Stimulated activated CD8-positive, alpha-beta memory T cell treated with anti-CD3 and anti-CD28 coated beads, Interleukin-7, amount 100 ng/mL, for 48 hours (primary cell): ENCODE measurements at places on chromosomes 7 and 10.

DNA sequence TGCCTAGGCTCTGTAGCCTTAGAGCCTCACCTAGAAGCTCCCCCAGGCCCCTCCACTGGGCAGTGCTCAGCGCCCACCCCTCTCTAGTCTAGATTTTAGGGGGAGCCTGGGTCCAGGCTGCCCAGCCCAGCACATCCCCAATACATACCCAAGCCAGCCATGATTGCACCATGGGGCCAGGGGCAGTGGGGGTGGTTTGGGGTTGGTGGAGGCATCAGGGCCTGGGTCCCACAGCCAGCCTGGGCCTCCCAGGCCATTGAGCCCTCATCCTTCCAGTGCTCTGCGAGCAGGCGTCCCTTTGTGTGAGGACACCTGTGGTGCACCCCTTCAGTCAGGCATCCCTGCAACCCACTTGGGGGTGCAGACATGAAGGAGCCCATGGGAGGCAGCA lies 76.9 kb upstream of the RET start:
- DNase-seq = no peak

GRCh38 chr10:110898391-110898790 lies 20.6 kb downstream of the BBIP1 start:
- DNase-seq = no peak

DNA sequence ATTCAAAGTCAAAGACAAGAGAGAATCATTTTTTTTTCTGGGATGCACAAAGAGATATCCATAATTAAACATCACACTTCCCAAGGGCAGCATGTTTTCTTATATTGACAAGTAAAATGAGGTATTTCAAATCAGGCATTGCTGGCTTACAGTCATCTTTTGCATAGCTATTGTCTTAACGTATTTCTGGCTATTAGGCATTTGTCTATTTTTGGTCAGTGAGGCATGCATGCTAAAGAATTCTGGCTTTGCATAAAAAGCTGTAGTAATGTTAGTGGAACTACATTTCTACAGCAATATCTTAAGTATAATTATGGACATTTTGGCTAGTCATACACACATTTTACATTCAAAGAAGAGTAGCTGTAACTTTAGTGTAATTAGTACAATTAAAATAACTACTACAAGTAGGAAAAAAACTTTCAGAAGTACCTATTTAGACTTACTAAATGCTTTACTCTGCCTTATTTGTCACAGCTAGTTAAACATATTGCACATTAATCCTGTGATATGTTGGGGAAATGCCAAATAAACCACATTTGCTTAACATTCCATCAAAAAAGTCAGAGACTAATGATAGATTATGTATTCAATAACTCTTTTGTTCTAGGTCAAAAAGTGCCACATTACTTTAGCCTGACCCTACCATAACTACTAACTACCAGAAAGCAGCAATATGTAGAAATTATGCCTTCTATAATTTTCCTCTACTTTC lies 76.4 kb downstream of the RELN start:
- no peak for DNase-seq

DNA sequence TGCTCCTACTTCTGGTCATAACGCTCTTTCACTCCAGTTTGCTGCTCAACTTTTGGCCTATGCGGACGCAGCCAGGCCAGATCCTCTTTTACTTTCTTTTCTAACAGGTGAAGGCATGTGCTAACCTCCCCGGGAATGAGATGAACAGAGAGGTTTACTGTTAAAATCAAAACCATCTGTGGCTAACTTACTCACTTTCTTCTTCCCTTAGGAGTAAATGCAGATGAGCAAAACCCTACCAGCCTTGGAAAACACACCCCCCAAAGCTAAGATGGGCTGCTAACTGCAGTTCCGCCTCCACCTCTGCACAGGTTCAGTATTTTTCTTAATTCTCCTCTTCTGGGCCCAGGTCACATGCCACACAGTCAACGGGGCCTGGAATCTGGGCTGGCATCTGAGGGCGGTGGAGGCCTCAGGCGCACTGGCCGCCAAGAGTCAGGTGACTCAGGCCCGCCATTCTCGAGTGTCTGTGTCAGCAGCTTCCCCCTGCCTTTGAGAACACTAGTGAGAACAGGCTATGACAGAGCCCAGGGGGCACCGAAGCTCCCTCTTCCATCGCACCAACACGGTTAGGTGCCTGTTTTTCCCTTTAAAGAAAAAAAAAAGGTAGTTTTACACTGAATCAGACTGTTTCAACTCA lies 11.1 kb downstream of the FAM53B start:
- DNase-seq = no peak

DNA sequence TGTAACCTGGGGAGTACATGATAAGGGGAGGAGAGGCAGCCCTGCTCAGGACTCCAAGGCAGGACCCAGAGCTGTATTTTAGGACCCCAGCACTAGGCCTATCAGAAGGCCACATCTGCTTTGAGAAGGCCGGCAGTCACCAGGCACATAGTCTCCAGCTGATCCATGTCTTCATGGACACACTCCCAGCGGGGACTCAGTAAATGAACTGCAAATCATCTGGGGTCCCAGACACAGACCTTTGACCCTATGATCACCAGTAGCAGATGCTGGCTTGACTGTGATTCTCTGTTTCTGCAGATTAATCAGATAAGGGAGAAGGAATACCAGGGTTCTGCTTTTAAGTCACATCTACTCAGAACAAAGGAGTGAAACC lies 341.4 kb upstream of the PODXL start:
- no peak for DNase-seq

DNA sequence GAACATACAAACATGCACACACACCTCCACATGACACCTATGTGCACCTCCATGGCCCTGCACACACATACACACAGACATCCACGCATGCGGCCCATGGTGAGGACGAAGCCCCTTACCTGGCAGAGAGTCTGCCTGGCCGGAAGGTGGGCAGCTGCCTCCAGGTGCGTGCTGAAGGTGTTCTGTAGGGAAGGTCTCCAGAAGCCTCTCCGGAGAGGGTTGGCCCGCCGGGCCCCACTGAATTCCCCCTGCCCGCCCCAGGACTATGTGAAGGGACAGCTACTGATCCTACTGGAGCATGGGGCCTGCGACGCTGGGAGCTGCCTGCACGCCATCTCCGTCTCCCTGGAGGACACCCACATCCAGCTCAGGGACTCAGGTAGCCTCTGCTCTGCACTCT lies 8.5 kb upstream of the ZNF467 start:
- no peak for DNase-seq
